ENCODE measurements at places on chromosomes 5 and 9. TPM values are rescaled to one million over a fixed set of nuclear protein-coding genes. Genes with fewer than 3 reads are reported as not detected.

Gene STXBP1
- total RNA-seq = 15.0 TPM

Gene RANBP3L
- total RNA-seq = 0.76 TPM

Gene FBP2
- not detected for total RNA-seq

Gene HCN1
- total RNA-seq = not detected

Gene ADAM19
- total RNA-seq = 38.4 TPM

Gene VLDLR
- 9.2 TPM for total RNA-seq

Gene ARSI
- 32.7 TPM for total RNA-seq

- no peak for DNase-seq
These were observed 12.6 kb downstream of the ISL1 start for GRCh38 chr5:51395666-51396356.

GRCh38 chr5:148924817-148925216 is 98.4 kb downstream of the ADRB2 start:
- DNase-seq = peak; percentile 43

- no peak for DNase-seq
These were observed 24.7 kb upstream of the RANBP6 start for GRCh38 chr9:6040077-6040476.

DNA sequence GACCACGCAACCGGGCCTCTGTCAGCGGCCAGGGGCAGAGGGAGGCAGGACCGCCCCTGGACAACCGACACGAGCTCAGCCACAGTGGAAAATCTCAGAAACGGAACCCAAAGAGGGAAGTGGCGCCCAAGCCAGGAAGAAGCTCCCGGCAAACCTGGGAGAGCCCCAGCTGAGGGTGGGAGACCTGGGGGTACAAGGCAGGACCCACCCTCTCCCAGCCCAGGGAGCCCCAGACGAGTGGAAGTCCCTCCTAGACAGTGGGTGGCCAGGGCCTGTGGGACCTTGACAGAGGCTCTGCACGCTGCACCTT is 3.0 kb downstream of the SLC12A7 start:
- no peak for DNase-seq

DNA sequence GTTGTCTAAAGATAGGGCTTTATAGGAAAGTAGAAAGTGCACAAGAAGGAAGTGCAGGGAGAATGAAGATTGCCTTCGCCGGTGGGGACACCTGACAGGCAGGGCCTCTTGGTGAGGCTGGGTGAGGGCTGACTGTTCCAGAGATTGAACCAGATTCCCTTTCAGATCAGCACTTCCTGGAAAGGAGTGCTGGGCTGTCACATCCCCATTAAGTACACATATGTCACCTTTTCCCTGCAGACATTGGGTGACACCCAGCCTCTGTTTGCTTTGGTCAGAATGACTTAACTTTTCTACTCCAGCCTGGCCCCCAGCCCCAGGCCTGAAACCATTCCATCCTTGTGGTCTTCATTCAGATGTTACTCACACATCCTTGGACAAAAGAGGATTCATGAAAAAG is 7.4 kb upstream of the SHROOM1 start:
- no peak for DNase-seq

DNA sequence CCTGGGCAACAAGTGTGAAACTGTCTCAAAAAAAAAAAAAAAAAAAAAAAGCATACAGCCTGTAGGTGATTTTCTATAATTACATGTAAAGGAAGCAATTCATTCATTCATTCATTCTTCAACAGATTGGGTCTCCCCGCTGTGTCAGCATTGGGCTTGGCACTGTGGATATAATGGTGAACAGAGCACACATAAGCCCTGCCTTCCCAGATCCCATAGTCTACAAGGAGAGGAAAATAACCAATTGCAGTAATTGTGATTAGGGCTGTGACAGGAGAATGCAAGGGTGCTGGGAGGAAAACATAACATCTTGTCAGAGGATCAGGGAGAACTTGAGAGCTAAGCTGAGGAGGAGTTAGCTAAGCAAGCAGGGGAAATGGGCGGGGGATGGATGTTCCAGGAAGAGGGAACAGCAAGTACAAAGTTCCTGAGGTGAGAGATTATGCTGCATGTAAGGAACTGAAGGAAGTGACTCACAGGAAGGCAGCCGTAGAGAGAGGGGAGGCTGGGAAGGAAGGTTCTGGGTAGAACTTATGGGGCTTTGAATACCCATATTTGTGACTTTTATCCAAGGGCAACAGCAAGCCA is 24.0 kb upstream of the KLF9 start:
- DNase-seq = peak; percentile 92

GRCh38 chr5:143350341-143350740 is 53.1 kb downstream of the NR3C1 start:
- no peak for DNase-seq

DNA sequence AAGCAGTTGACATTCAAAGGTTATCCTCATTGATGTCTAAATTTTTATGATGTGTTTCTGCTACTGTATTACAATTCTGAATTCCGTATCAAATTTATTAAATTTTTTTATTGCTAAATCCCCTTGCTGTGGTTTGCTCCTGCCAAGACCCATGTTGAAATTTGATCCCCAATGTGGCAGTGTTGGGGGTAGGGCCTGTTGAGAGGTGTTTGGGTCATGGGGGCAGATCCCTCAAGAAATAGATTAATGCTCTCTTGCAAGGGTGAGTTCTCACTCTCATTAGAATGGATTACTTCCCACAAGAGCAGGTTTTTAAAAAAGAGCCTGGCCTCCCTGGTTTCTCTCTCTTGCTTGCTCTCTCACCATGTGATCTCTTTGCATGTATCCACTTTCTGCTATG is 434.5 kb upstream of the POU5F2 start:
- DNase-seq = no peak

- no peak for DNase-seq
These were observed 15.7 kb downstream of the MTRR start for GRCh38 chr5:7884491-7885267.

DNA sequence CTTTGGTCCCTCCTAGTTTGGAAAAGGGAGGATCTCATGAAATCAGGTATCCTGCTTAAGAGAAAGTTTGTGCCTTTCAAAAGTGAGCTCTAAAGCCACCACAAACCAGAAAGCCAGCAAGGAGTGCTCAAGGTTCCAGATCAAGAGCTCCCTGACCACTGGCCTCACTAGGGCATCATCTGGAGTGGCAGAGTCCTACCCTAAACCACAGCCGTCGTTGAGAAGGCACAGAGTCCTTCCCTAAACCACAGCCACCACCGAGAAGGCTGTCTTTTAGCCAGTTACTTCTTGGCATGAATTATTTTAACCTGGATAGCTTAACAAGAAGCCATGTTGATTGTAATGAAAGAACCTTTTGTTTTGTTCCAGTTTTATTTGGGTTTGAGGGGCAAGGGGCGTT is 102.9 kb downstream of the FRMD3 start:
- peak; percentile 27 for DNase-seq

DNA sequence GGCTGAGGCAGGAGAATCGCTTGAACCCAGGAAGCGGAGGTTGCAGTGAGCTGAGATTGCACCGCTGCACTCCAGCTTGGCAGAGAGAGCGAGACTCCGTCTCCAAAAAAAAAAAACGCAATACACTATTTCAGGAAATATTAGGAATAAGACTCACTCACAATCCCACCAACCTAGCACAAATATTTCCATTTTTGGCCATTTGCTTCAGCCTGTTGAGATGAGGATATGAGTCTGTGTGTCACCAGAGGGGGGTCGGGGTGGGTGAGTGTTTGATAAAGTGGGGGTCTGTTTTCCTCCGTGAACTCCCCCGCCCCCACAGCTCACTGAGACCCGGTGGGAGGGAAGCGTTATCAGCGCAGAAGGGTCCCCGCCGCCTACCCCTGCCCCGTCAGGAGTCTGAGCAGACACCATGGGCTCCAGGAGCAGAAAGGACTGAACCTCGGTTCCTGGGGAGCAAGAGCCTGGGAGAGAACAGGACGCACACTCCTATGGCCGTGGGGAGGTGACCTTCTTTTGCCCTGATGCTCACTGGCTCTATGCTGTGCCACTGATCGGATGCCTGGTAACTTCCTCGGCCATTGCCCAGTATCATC is 153.8 kb upstream of the PHYKPL start:
- DNase-seq = no peak

DNA sequence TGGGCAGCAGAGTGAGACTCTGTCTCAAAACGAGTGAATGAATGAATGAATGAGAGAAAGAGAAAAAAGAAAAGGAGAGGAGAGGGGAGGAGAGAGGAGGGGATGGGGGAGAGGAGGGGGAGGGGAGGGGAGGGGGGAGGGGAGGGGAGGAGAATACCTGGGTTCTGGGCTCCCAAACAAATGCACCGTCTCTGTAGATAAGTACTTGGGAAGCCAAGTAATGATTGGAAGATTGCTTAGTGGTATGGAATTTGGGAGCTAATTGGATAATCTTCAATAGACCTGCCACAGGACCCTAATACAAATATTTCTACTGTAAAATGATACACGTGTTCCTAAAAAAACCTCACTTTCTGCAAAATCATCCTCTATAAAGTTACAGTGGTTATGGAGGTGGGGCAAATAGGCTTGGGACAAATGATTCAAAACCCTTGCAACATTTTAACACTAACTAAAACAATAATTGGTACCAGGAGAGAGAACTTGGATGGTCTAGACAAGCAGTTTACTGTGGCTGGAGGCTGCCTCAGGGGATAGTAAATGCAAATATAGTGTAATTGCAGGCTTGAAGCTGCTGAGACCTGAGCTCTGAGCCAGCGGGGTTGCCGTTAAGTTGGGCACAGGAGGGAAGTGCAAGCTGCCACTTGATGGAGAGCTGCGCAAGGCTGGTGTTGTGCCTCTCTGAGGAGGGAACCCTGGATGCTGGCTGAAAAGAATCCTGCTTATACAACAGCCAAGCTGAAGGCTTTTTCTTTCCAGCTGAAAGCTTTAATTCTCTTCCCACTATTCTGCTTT is 3.5 kb downstream of the HEMGN start:
- no peak for DNase-seq

DNA sequence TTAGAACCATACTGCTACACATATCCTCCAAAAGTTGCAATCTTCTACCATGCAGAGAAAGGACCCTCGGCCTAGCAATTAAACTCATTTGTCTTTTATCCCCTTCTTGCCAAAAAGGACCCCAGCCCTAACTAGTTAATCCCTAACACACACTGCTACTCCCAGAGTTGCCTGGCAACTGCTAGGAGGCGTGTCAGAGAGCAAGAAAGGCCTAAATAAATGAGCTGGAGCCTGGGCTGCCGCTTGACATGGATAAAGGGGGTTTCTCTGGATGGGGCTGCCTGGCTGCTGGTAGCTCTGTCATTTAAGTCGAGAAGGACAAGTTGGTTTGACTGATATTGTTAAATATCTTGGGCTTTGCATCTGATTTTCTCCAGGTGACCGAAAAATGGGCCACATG is 194.8 kb downstream of the CRB2 start:
- no peak for DNase-seq

Measured in M059J (cell line).